Activated CD4-positive, alpha-beta T cell treated with anti-CD3 and anti-CD28 coated beads, Interleukin-2, amount 50 U/mL, for 1 hour (primary cell): ENCODE measurements at places on chromosomes 5 and 9.

DNA sequence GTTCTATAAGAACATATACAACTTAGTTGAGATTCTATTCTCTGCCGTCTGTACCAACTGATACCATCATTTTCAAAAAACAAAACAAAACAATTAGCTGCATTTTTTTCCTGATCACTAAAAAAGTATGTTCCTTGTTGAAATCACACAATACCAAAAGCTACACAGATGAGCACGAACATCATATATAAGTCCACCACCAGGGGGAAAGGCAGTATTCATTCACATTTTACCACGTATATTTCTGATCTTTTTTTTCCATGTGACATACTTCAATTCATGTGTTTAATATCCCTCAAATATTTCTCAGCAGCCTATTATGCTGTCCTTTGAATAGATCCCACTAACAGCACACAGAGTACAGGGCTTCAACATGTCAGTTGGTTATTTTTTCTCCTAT, 40.6 kb downstream of the IRX2 start:
- no peak for DNase-seq

GRCh38 chr5:168670881-168671575, 91.9 kb upstream of the PANK3 start:
- DNase-seq = no peak

DNA sequence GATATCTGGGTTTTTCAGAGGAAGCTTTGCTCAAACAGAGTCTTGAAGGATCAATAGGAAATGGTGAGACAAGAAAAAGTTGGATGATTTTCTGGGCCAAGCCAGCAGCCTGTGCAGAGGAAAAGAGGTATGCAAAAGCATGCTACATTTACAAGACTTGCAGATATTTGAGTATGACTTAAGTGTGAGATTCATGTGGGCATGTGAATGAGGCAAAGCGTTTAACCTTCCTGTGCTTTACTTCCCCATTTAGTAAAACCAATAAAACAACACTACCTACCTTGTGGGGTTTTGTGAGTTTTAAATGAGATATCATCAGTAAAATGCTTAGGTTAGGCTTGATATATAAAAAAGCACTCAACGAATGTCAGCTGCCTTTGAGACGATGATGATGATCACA, 58.1 kb downstream of the PIP5K1B start:
- no peak for DNase-seq

DNA sequence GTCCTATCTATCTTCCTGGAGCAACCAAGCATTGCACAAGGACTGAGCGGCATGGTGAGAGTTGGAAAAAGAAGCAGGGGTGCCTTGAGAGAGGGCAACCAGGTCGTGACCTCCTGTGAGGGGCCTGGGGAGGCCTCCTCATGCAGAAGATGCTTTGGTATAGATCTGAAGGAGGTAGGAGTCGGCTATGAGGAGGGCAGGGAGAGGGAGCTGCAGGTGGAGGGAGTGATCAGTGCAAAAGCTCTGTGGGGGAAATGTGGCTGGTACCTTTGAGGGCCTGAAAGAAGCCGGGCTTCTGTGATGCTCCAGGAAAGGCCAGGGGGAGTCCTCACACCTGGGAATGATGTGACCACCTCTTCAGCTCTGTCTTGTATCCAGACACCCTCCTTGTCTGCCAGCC, 3.6 kb upstream of the SLC25A48 start:
- DNase-seq = no peak

DNA sequence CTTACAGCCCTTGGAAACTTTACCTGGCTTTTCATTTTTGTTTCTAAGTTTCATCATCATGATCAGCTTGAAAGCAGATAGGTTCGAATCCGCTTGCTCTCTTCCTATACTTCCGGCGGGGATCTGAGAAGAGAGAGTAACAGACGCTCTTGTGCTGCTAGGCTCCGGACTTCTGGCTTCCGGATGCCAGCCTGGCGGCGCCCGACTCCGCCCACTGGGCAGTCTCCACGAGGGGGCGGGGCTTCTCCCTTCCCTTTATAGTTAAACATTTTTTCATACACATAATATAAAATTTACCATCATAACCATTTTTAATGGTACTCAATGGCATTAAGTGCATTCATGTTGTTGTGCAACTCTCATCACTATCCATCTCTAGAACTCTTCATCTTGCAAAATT, 49.5 kb upstream of the ELOVL7 start:
- no peak for DNase-seq

DNA sequence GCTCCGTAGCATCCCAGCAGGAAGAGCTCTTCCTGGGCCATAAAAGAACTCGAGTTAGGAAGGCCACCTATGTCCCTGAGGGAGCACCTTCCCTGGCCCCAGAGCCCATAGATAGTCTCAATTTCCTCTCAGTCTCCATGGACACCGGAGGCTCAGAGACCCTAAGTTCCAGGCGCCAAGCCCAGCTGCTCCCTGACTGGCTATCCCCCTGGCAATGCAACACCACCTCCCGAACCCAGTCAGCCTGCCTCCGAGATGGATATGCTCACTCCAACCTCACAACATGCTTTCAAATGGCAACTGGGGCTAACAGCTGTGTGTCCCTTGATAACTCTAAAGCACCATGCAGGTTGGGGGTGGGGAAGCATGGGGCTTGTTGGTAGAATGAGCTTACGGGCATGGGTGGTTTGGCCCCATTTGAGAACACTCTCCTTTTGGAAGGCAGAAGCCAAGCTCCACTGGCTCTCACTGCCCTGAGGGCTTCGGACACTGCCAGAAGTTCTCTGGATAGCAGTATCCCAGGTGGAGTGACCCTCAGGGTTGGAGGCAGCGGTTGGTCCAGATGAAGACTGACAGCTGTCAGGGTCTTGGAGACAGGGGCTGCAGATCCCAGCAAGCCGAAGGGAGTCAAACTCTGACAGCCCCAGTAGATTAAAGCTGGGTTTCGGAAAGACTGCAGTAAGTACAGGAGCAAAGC, 165.3 kb downstream of the PAX5 start:
- DNase-seq = no peak

DNA sequence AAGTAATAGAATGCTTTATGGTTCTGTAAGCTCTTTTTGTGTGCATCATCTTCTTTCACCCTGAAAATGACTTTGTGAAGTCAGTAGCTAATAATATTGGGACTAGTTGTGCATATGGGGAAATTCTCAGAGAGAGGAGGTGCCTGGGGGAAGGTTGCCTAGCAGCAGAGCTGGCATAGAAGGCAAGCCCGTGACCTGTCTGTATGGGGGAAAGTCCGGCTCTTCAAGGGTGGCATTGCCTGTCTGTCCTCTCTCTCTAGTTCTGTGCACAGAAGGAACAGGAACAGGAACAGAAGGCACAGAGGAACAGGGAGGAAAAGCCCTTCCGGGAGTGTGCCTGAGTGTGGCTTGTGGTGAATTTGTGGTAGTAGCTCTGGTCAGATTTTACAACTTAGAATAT, 33.1 kb downstream of the SH3GL2 start:
- DNase-seq = no peak

DNA sequence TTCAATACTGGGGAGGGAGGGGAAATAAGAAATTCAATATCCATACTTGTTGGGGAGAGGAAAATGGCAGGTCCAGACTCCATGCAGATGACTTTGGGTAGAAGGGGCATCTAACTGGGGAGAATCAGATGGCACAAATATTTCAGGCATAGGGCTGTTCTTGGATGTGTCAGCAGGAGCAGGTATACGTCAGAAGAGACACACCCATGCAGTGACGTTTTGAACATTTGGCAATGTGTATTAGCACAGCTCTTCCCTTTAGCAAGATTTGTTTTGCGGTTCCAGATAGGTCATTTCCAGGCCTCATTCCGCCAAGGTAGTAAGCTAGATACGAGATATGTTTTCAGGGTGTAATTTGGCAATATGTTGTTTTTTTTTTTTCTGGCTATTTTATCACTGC, 187.2 kb upstream of the CDH10 start:
- no peak for DNase-seq

DNA sequence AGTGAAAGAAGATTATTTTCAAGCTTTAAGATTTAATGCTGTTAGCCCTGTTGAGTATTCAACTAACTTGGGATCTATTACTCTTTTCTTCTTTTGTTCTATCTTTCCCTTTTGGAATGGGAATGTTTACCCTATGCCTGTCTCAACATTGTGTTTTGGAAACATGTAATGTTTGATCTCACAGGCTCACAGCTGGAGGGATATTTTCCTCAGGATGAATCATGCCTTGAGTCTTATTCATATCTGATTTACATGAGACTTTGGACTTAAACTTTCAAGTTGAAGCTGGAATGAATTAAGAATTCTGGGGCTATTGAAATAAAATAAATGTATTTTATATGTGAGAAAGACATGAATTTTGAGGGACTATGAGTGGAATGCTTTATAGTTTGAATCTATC, 607.8 kb upstream of the PTGER4 start:
- no peak for DNase-seq

GRCh38 chr5:59002162-59002825, 419.4 kb downstream of the RAB3C start:
- no peak for DNase-seq

- no peak for DNase-seq
These were observed 11.6 kb upstream of the FAM169A start for GRCh38 chr5:74877624-74878304.

- DNase-seq = no peak
These were observed 109.2 kb downstream of the OSTF1 start for GRCh38 chr9:75197561-75197960.

DNA sequence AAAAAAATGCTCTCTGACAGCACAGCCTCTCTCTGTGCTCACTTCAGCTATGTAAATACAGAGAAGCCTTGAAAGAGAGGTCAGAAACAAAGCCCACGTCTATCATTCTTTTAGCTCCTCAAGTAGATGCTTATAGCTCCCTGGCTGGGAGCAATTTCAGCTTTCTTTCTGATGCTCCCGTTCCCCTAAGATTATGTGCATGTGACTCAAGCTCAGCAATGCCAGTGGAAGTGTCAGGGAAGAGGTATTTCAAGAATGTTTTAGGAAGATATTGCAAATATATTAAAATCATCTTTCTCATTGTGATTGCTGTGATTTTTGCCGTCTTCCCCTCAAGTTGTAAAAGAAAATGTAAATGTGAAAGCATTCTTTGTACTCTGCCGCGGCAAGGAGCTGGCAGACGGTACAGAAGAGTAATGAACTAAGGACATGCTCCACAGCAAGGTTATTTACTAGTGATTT, 1353.7 kb upstream of the ACO1 start:
- DNase-seq = no peak

DNA sequence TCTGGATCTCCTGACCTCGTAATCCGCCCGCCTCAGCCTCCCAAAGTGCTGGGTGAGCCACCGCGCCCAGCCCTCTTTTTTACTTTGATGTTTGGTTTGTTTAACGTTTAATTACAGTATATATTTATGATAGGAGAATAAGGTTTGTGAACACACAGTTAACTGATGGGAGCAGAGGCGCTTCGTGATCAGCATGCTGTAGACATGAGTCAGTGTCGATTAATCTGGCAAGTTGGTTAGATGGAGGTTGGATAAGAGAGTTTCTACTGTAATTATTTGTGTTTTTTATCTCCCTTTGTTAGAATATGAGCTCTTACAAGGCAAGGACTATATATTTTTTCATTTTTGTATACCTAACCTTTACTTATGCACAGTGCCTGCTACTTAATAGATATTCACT, 14.3 kb downstream of the ATG10 start:
- no peak for DNase-seq

GRCh38 chr5:55911784-55912653, 60.9 kb downstream of the IL31RA start:
- no peak for DNase-seq

GRCh38 chr5:179876610-179876952, 18.0 kb upstream of the MRNIP start:
- no peak for DNase-seq

GRCh38 chr5:136137497-136138220, 5.0 kb downstream of the SMAD5 start:
- no peak for DNase-seq

DNA sequence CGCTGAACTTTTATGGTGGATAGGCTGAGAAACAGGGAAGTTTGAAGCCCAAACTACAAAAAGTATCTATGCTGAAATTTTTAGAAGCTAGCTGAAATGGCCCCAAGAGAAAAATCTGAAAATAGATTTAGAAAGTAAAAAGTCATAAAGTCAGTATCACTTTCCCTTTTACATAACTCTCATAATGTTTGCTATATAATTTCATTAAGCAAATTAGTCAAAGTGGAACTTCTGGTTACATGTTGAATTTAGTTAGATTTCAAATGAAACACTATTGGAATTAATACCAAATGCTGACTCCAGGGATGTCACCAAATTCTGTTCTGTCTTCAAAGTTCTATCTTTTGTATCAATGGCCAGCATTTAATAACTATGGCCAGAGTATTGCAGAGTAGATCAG, 126.9 kb downstream of the TTC39B start:
- no peak for DNase-seq

GRCh38 chr9:113583511-113584427, 120.2 kb downstream of the RGS3 start:
- DNase-seq = no peak

DNA sequence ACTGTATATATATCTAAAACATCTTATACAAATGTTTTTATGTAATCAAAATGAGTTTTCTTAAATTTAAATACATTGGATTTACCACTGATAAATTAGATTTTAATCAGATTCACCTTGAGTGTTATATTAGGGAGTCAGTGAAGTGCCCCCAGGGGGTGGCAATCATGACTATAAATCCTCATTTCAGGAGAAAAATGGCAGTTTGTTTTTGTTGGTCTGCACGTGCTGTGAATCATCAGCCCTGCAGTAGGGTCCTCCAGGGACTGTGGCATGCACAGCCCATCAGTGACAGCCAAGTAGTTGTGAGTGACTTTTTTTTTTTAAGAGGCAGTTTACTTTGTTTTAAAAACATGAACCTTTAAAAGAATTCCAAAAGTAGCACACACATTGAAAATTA, 65.2 kb downstream of the ZSWIM6 start:
- no peak for DNase-seq

DNA sequence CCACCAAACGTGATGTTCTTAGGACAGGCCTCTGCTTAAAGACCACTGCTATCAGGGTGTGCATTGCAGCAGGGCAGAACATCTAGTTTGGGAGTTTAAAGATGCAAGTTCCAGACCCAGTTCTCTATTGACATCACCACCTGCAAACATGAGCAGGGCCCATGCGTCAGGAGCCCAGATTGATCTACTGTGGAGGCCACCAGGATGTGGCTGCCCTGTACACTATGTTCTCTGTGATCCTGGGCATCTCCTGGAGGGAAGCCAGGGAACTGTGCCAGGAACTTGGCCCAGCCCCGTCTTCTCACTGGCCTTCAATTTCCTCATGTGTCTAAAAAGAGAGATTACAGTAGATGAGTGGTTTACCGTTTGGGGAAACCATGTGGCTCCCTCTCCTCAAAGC, 87.1 kb downstream of the PDE6A start:
- DNase-seq = no peak

GRCh38 chr5:103424453-103425205, 138.0 kb downstream of the NUDT12 start:
- no peak for DNase-seq

GRCh38 chr5:56447232-56447631, 214.1 kb upstream of the ANKRD55 start:
- no peak for DNase-seq

DNA sequence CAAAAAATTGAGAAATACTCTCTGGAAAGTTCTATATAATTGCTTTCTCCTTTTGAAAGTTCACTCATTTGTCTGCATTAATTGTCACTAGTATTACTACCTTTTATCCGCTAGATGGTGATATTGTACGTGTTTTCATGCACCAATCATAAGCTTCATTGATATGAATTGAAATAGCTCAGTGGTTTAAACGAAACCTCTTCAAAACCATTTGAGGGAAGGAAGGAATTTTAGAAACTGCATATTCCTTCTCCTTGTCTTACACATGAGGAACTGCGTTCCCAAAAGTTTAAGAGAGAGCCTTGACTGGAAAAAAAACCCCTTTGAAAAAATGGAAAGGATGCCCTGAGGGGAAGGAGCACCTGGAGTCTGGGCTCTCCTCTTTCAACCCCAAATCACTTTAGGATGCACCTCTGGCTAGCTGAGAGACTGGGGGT, 98.6 kb downstream of the YTHDC2 start:
- DNase-seq = no peak
